CD4-positive, alpha-beta T cell treated with Interleukin-21 for 1 hour (primary cell): ENCODE measurements at places on chromosomes 1 and 21.

DNA sequence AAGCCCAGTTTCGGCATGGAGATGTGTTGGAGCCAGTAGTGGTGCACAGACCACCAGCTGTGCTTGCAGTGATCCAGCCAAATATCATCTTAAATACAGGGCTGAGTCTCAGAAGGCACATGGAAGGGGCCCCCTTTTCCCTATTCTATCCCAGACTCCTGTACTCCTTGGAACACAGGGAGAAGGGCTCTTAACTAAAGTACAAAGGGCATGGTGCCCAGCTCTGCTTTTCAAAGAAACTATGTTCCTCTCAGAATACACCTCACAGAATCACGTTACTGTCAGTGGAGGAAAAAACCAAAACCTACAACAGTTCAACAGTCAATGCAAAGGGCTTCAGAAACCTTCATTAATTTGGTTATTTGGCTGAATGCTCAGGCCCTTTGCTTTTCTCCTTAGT, 180.6 kb upstream of the C1orf105 start:
- no peak for DNase-seq

DNA sequence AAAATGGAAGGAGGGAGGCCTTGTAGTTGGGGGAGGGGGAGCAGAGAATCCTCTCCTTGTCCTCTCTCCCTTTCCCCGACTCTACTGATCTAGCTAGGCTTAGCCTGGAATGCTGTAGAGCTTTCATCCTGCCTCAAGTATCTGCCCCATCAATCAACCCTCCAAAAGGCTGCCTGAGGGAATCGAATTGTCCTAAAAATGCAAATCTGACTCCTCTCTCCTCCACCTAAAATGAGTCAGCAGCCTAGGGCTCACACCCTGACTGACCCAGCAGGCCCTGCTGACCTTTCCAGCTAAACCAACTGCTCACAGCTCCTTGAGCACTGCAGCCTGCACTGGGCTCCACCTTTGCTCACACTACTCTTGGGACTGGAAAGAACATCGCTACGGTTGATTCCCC, 2.8 kb downstream of the HPDL start:
- no peak for DNase-seq

DNA sequence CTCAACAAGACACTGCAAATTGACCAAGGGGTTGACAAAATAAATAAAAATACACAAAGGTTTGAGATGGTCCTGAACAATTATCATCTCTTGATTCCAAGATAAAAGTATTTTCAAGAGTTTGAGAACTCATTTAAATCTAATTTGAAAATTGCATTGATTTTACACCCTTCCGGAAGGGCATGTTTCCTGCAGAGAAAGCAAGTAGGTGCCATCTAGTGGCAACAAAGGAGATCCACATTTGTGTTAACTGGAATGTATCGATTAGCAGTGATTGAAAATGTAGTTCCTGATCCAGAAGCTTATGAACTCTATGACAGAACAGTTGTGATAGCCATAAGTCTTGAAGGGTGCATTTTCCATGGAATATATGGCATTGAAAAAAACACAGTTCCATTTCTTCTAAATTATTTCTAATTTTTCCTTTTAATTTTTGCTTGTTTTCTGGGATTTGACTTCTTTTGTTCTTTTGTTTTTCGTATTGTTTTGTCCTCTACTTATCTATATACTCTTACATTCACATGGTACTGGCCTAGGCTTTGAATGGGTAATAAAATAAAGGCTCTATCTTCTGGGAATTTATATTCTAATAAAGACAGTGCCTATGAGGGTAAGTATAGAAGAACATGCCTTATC, 143.7 kb downstream of the DNM3 start:
- peak; percentile 62 for DNase-seq

DNA sequence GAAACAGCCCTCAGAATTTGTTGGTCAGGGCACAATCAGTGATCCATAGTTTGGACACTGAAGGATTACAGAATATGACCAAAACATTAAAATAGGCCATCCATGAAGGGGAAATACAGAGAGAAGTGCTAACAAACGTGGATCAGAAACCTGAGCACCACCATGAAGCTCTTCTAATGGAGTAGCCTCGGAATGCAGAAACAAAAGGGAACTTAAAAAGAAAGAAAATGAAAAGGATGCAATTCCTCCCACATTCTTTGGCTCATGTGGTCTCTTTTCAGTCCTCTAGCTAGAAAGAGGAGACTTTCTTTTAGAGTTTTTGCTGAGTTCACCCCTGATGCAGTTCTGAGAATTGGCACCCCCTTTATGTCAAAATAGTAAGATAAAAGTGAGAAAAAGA, 989.8 kb upstream of the B3GALT2 start:
- no peak for DNase-seq

DNA sequence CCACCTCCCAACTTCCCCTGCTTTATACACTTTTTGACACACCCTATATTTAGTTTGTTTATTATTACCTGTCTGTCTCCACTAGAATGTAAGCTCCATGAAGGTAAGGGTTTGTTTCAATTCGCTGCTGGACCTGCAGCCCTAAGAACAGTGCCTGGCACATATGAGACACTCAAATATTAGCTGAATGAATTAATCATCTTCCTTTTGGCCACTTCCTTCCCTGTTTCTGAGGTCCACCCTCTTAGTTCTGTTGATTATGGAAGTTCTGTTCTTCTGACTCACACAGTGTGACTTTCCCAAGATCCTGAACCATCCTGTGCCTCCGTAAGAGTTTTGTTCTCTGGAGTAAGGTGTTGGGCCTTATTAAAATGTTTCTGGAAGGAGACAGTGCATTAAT, 40.4 kb upstream of the GJA5 start:
- no peak for DNase-seq

DNA sequence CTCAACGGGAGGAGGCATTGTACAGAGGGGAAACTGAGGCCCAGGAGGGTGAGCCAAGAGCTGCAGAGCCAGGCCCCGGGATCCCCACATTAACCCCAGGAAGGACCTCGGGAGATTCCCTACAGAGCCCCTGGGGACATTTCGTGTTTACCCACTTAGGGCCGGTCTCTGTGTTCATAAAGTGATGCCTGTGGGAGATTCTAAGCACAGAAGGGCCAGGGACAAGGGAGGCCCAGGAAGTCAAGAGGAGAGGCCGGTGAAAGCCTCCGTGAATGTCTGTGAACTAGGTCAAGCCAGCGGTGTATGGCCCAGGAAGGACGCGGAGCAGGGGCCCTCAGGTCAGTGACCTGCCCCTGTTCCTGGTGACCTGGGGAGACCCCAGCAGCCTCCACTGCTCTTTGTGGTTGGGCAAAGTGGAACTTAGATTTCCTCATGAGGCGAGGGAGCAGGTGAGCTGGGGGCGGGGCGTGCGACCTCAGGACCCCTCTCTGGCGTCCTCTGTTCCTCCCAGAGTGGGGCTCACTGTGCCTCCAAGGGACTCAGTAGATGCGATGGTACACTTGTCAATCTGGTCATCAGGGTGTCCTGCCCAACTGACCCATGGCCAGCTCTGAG, 34.9 kb downstream of the PDE9A start:
- DNase-seq = no peak

- no peak for DNase-seq
Observed at GRCh38 chr21:25092441-25093011, 514.8 kb downstream of the MRPL39 start.

DNA sequence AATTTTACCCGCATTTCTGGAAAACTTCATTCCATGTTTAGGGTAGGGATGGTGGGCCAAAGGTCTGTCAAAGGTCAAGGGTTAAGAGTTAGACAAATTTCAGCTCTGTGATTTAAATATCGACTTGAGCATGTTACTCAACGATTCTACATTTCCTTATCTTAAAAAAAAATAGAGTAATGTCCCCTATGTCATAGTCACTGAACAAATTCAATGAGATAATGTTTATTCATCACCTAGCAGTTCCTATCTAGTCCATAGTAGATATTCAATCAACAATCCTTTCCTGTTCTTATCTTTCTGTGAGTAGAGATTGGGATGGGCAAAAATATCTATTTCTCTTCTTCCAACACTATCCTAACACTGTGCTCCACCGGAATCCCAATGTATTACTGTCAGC, 1.1 kb upstream of the DYNLT5 start:
- DNase-seq = no peak

DNA sequence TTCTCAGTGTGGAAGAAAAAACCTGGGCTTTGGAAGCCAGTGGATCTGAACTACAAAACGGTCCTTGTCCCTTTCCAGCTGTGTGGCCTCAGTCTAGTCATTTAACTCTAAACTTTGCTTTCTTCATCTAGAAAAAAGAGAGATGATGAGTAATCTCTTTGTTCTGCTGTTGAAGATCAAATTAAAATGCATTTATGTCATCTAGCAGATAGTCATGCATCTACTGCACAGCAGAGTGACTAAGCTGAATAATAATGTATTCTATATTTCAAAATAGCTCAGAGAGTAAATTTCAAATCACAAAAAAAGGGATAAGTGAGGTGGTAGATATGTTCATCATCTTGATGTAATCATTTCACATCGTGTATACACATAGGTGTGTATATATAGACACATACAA, 473.2 kb downstream of the DSCAM start:
- DNase-seq = no peak

- DNase-seq = no peak
Observed at GRCh38 chr1:21335750-21336224, 45.5 kb upstream of the ECE1 start.

DNA sequence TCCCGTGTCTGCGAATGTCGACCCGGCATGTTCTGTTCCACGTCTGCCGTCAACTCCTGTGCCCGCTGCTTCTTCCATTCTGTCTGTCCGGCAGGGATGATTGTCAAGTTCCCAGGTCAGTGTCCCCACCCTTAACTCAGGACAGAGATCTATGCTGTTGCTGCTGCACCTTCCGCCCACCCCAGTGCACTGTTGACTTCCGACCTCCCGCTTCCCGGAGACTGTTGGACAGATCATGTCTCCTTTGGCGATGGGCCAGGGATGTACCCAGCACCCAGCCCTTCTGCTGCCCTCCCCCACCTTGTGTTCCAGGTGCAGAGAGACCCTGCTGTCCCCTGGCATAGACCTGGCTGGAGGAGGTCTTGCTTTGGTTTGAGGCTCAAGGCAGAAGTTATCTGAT, 41.3 kb downstream of the TNFRSF8 start:
- no peak for DNase-seq

GRCh38 chr1:228141226-228142044, 1.4 kb downstream of the GUK1 start:
- peak; percentile 48 for DNase-seq
